ENCODE measurements at places on chromosomes 3 and 15.

DNA sequence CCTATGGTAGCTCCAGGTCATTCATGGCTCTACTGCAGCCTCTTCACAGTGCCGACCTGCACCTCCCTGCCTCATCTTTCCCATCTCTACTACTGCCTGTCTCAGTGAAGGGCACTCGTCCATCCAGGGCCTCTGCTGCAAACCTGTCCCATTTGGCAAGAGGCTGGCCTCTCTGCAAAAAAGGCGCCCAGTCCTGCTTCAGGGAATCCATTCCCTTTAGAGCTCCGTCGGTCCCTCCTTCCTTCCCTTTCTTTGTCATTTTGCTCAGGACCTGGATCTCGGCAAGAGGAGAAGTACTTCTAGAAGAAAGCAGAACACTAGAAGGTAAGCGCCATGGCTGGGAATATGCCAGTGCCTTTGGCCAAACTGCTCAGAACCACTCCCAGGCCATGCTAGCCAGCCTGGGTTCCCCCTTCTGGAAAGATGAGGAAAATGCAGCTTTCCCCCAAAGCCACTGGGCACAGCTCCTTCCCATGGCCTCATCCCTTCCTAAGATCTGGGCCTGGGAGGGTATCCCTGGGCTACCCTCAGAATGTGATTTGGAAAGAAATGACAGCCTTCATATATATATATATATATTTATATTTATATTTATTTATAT is 6.4 kb upstream of the ISL2 start:
- DNase-seq: no peak

GRCh38 chr3:31462050-31462569 is 70.6 kb upstream of the STT3B start:
- no peak for DNase-seq

DNA sequence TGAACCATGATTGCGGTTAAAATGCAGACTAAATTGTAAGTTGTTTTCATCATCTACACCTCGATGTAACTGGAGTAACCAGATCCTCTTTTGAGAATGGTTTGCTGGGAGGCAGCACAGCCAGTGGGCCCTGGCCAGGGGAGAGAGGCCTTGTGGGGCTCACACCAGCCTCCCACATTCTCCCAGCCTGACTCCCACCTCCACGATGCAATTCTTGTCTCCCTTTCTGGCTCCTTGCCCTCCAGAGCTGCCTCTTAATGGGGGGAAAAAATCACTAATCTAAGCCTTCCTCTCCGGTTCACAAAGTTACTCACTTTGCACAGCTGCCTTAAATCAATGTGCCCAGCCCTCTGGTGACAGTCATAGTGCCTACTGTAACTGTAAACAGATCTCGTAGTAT is 17.9 kb upstream of the PAQR5 start:
- no peak for DNase-seq

DNA sequence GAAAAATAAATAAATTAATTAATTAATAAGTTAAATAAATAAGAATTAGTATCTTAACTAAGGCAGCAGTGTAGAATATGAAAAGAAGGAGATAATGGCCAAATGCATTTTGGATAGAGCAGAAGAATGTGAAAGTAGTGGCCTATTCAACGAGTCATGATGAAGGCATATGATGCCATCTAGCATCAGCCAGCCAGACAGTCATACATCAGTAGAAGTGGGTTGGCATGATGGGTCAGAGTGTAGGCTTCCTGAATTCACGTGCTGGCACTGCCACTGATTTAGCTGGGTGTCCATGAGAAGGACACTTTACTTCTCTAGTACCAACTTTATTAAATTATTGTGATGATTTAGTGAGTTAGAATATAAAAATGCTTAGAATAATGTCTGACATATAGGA is 256.1 kb upstream of the ARPP21 start:
- no peak for DNase-seq

GRCh38 chr3:190032923-190033322 is 87.8 kb downstream of the P3H2 start:
- DNase-seq: no peak

DNA sequence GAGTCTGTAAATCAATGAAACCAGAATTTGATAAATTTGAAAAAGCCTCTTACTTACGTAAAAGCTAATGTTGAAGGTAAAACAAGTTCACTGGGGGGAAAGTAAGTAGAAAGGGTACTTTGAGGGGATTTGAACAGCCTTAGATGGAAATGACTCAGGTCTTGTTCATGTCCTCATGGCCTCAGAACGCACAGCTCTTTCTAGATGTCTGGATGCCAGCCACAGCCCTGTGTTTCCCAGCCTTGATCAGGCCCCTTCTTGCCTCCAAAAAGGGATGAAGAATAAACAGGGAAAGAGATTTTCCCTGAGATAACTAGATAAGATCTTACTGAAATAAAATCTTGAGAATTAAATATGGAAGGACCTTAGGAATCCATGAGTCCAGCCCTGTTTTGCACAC is 237.1 kb upstream of the GOLGA6L4 start:
- no peak for DNase-seq

DNA sequence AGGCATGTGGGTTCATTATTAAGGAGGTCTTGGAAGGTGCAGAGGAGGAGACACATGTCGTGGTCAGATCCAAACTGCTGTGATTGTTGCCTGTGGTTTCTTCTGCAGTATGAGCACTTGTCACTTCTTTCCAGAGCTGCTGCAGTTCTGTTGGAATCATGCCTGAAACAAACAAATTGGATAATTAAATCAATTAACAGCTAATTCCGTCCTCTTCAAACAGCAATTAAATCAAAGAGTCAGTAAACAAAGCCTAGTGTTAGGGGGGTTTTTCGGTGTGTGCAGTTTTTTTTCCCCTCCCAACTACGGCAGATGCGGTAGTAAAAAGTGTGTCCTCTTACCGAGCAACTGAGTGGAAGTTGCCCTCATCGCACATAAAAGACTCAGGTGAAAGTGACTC is 542.2 kb downstream of the FOXP1 start:
- no peak for DNase-seq

DNA sequence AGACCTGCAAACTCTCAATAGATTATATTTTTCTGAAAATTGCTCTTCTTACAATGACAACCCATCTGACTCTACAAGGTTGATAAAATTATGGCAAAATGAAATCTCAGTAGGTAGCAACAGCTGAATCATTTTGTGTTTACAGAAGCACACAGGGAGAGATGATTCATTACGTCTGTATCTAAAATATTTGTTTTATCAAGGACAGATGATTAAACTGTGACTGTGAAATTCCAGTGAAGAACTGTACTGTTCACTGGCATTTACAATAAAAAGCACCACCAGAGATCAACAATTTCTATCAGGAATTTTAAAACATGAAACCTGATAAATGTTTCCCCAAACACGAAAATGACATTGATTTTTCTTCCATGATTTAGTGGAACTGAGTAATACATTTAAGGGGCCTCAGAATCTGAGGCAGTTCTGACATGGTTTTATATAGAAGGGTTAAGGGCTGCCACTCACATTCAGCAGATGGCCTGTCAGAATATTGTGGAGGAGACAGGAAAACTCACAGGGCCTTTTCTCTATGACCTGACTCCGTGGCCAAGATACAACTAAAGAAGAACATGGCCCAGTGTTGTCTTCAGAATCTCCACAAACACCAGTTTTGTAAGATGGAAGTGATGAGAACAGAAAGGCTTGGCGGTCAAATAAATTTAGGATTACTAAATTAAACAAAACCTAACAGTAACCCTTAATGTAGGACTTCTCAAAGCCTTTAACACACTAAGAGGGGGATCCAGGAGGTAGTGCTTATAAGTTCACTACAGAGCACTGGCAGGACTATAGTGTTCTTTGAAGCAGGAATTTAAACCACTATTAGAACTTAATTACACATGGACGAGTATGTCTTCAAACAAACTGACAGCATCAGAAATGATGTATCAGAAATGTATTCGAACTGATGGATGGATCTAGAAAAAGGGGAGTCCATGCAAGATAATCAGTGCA is 25.9 kb downstream of the RAD18 start:
- no peak for DNase-seq

GRCh38 chr15:100373120-100373896 is 31.5 kb upstream of the ADAMTS17 start:
- no peak for DNase-seq

DNA sequence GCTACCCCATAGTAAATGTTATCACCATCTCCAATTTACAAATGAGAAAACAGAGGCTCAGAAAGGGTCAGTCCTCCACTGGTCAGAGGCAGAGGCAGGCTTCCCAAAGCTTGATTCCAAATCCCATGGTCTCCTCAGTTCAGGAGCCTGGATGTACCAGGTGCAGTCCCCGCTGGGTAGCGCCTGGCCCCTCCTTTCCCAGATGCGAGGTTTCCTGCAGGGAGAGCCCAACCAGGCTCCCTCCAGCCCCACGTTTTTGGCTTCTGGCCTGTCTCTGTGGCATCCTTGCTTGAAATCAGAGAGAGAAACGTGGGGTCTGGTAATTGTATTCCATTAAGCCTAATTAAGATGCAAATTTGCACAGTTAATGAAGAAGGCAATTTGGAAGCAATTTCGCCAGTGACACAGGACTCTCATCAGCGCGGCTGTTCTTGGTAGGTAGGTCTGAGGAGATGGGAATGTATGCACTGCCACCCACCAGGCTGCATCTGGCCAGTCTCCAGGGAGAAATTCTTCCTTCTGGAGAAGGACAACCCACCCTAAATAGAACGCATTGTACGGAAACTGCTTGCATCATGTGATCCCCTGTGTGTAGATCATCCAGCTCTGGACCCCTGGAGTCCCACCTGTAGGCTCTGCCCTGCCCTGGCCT is 50.5 kb downstream of the HRH1 start:
- no peak for DNase-seq

GRCh38 chr3:50121072-50122032 is 32.6 kb downstream of the RBM5 start:
- DNase-seq: peak; percentile 49

GRCh38 chr15:56242576-56243162 is 1.0 kb downstream of the RFX7 start:
- DNase-seq: peak; percentile 50

DNA sequence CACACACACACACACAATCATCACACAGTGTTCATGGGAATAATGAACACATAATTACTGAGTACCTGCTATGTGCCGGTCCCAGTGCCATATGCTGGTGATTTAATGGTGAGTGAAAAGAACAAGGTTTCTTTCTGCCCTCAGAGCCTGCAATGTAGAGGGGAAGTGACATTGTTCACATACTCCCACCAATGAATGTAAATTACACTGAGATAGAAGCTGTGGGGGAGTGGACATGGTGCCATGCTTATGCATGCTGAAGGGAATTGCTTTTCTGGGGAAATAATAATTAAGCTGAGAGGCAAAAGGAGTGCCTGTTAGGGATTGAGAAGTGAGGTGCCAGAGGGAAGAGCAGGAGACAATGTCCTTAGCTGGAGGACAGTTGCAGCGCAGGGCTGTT is 175.1 kb downstream of the MFSD1 start:
- DNase-seq: no peak

- no peak for DNase-seq
Observed at GRCh38 chr15:25065876-25066275, 111.1 kb downstream of the SNRPN start.

DNA sequence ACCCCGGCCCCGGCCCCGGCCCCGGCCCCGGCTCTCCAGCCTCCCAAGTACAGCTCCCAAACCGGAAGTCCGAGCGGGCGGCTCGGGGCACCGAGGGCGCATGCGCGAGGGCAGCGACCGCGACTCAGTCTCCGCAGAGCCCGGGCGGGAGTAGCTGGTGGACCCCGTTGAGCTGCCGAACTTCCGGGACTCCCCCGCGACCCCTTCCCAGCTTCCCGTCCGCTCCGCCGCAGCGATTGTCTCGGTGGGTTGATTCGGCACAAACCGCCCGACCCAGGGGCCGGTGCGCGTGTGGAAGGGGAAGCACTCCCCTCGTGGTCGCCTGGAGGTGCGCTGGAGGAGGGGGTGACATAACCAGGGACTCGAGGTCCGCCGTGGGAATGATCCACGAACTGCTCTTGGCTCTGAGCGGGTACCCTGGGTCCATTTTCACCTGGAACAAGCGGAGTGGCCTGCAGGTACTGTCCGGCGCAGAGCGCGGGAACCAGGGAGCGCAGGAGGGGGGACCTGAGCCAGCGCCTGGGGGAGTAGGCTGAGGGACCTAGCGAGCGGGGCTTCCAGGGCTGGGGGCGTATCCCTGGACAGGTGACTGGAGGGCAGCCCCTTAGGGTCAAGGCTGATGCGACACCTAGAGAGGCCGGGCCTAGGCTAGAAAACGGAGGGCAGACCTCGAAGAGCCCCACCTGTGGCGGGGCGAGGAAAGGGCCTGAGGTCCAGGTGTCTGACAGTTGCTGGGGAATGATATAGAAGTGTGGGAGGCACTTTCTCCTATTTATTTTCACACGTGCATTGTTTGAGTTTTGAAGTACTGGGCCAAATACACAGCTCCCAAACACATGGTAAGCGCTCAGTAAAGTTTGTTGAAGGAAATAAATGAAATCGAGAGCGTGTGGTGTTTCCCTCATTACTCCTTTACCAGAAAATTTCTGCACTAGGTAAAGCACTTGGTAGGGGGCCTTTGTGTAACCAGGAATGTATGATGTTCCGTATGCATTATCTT is at the start of the genes TUBGCP4 and ZSCAN29:
Gene TUBGCP4 (plus strand): TSS at position 127 of the 1,000 bp plus-strand sequence. CDS start 254 bp downstream, at position 381.
Gene ZSCAN29 (minus strand): TSS at position 69 of the 1,000 bp plus-strand sequence. CDS start 1,130 bp downstream, outside the sequence.
- DNase-seq: peak; percentile 85

DNA sequence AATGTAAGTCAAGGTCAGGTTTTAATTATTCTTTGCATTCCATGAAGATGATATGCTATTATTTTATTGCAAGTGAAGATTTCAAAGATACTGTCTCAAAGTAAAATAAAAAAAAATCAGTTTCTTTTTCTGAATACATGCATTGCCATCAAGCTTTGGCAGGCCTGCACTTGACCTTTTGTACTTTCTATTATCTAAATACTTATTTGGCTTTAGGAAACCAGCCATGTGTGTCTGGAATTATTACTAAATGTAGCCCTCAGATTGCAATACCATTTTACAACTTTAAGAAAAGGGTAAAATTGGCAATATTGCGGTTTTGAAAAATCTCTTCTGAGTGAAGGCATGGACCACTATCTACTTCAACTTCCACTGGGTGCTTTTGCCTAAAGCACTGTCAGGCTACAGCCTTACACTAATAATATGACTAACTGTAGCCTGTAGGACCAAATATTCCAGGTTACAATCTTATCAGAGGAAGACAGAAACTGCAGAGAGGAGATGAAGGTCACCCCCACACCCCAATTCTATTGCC is 349.4 kb upstream of the DCBLD2 start:
- DNase-seq: no peak

DNA sequence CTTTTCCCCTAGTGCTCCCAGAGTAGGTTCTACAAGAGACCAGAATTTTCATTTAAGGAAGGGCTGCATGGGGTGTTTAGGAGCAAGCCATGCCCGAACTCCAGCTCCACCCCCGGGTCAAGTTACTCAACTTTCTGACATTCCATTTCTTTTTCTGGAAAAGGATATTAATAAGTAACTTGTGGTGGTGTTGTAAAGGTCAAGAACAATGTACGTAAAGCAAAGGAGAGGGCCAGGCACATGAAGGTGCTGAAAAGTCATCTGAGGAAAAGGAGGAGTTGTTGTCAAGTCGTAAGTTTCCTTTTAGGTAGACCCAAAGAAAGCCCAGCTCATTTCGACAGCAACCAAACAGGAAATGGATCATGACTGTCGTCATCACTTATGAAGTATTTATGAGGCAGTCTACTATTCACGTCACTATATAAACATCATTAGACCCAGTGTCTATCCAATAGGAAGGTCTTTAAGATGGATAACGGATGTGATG is 319.6 kb upstream of the IL12A start:
- no peak for DNase-seq

- DNase-seq: no peak
Observed at GRCh38 chr15:60399931-60400330, 2.1 kb upstream of the ANXA2 start.
